NCI-H748 treated with DMSO at 0.1 percent for 48 hours (cell line): ENCODE measurements at places on chromosomes 16 and 17.

GRCh38 chr16:78996790-78997189 lies 603.7 kb downstream of the MAF start:
- no peak for DNase-seq

DNA sequence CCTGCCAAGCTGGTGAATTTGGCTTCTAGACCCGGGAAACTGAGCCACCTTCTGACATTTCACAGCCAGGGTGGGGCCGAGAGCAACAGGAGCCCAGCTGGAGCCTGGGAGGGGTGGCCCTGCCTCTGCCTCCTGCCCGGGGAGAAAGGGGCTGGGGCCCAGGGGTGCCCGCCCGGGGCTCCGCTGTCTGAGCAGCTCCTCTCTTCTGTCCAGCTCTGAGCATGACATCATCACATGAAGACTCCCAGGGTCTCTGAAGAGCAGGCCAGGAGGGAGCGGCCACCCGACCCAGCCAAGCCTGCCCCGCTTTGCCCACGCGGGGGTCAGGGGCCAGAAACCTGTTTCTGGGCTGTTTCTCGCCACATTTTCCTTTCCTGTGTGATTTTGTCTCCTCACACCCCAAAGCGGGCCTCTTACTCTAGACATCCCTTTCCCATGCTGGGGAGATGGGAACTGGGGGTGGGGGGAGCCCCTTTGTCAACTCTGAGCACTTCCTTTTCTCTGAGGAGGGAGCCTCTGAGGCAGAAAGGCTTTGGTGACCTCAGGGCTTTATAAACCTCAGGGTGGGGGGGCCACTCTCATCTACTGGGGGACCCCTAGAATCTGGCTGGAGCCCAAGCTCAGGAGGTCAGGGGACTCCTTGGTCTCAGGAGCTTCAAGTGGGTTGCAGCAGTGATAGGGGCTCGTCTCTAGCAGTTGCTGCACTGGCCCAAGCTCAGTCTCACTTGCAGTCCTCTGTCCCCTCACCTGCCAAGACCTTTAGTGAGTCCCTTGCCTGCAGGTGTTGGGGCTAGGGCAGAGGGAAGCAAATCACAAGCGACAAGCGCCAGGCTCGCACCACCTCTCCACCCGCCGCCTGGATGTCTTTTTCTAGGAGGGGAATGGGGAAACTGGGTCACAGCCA lies 7.6 kb downstream of the UBALD2 start:
- no peak for DNase-seq

DNA sequence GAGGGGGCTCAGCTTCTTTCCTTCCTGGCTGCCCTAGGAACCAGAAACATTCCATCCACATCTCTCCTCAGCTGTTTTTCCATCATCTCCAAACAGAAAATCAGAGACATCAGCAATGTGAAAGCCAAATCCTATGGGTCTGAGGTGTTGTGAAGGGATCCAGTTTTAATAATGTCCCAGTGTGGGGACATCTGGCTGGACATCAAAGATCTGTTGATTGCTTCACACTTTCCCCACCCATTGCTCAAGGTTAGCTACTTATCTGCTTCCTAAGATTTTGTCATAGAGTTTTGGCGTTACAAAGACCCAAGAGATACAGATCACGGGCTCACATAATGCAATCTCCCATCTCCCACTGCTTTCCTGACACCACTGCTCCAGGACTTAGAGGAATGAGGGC lies 47.8 kb upstream of the AXIN2 start:
- DNase-seq: no peak

DNA sequence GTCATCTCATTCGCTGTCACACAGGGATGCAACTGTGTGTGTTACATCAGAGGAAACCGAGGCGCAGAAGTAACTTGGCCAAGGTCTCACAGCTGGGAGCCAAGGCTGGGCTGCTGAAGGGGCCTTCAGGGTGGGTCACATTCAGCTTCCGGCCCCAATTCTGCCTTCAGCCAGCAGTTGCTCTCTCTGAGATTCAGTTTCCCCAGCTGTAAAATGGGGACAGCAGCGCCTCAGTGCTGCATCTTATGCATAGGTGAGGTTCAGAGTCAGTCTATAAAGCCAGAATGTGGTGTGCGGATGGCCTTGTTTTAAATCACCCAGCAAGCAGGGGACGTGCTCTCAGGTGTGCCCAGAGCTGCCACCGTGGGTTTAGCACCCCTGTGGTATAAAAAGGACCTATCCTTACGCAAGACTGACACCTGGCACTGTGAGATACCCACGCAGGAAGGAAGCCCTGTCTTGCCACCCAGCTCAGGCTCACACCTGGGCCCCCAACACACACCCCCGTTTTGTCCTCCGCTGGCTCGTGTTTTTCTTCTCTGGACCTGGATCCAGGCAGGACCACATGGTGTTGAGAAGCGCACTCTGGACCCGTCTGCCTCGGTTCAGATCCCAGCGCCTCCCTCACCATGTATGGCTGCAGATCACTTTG lies 94.6 kb upstream of the GSE1 start:
- no peak for DNase-seq

GRCh38 chr17:32882734-32883133 lies 5.8 kb upstream of the MYO1D start:
- DNase-seq: no peak

DNA sequence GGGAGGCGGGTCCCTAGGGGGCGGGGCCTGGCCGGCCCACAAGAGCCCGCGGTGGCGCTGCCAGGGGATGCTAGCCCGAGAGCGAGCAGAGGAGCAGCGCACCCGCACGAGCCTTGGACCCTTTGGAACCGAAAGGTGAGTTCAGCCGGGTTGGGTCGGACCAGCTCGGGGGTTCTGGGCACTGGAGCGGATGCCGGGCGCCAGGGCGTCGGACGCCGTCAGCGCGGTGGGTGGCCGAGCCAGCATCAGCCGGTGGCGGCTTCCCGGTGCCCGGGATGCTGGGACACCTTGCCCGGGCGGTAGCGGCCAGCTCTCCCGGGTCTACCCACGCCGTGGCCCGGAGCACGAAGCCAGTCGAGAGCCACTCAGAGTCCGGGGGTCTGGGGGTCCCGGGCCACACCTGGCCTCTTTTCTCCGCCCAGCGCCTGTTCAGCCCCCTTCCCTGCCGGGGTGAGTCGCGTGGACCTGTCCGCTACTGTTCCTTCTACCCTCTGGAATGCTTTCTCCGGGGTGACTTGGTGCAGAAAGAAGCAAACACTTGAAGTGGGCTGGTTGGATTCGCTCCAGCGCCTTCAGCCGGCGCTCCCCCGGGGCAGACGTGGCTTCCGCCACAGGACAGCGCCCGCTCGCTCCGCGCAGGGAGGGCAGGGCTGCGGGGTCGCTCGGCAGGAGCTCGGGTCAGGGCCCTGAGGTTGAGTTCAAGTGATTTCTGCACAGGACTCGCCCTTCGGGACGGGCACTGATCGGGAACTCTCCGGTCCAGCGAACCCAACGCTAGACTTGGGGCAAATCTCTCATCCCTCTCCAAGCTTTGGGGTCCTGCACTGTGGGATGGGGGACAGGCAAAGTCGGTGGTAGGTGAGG lies at the start of gene SCNN1G:
SCNN1G (plus strand) TSS at position 67 of the 864 bp plus-strand sequence. CDS start 3,527 bp downstream, outside the sequence.
- no peak for DNase-seq

GRCh38 chr17:73342541-73343167 lies 30.9 kb upstream of the CDC42EP4 start:
- no peak for DNase-seq

DNA sequence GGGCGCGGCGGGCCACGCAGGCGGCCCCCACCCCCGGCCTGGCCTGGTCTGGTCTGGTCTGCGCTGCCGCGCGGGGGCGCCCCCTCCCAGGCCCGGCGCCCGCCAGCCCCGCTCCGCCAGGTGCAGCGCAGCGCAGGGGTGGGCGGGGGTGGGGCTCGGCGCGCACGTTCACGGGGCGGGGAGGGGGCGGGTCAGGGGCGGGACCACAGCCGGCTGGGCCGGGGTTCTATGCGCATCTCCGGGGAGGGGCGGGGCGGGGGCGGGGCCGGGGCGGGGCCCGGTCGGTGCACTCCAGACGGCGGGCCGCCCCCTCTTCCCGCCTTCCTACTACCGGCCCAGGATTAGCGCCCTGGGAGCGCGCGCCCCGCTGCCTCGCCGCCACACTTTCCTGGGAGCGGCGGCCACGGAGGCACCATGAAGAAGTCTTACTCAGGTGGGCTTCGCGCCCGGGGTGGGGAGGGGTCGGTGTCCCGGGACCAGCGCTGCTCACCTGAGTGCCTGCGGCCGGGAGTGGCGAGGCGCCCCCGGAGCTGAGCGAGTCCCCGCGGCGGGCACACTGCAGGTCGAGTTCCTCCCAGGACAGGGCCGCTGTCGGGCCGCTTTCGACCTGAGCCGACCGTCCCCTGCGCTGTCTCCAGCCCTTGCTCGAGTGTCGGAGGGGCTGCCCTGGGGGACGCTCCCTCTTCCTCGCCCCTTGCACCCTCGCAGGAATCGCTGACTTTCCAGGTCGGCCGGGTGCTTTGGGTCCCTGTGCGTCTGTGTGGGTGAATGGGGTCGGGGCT lies 140.5 kb downstream of the SEC14L1 start:
- peak; percentile 42 for DNase-seq

GRCh38 chr16:84277244-84277823 lies 17.3 kb upstream of the WFDC1 start:
- DNase-seq: peak; percentile 4

DNA sequence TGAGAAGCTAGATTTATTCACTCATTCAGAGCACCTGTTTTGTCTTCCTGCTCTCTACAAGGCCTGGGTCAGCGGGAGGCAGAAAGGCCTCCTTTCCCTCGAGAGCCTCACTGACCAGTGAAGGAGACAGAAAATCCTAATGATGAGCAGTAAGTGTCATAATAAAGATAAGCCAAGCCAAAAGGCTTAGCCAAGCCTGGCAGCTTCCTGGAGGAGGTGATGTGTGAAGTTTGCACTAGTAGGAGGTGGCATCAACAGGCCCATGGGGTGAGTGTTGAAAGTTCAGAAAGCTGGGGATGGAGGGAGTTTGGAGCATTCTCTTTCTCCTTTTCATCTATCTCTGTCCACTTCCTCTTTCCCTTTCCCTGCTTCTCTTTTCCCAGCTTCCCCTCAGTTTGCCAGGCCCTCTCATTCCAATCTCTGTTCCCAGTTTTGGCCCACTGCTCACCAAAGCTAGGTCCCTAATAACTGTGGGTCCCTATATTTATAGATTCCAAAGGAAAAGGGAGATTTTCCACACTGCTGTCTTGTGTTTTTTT lies 16.5 kb upstream of the SPNS3 start:
- no peak for DNase-seq

- no peak for DNase-seq
Observed at GRCh38 chr17:66537502-66537901, 235.1 kb downstream of the PRKCA start.

GRCh38 chr16:83116274-83116892 lies 489.6 kb downstream of the CDH13 start:
- no peak for DNase-seq

- peak; percentile 28 for DNase-seq
Observed at GRCh38 chr16:81633147-81633619, 145.9 kb upstream of the PLCG2 start.

GRCh38 chr16:20307791-20308190 lies 19.5 kb downstream of the GP2 start:
- DNase-seq: no peak
